Activated naive CD8-positive, alpha-beta T cell treated with anti-CD3 and anti-CD28 coated beads for 36 hours (primary cell): ENCODE measurements at places on chromosomes 4 and X. TPM values are rescaled to one million over a fixed set of nuclear protein-coding genes. Genes with fewer than 3 reads are reported as not detected.

DNA sequence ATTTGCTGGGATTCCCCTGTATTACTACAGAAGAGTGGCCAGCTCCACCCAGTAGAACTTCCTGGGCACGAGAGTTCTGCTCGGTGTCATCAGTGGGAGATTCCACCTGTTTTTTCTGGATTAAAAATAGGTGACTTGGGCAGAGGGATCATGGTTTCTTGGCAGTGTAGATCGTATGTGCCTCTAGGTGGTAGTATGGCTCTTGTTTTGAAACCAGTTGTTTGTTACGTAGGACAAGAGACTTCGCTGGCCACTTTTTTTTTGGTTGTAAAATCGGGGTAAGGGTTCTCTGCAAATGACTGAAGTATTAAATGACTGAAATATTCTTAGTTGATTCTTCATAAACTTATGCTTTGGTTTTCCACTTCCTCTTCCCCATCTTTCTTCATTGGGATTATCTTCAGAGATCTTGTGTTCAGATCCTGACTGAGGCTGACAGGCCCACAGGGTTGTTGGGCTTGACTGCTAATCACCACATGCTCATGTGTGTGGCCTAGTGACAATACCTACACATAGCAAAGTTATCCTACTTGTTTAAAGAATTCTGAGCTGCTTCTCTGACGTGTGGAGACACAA is 43.8 kb upstream of the WDR1 start:
- no peak for DNase-seq

DNA sequence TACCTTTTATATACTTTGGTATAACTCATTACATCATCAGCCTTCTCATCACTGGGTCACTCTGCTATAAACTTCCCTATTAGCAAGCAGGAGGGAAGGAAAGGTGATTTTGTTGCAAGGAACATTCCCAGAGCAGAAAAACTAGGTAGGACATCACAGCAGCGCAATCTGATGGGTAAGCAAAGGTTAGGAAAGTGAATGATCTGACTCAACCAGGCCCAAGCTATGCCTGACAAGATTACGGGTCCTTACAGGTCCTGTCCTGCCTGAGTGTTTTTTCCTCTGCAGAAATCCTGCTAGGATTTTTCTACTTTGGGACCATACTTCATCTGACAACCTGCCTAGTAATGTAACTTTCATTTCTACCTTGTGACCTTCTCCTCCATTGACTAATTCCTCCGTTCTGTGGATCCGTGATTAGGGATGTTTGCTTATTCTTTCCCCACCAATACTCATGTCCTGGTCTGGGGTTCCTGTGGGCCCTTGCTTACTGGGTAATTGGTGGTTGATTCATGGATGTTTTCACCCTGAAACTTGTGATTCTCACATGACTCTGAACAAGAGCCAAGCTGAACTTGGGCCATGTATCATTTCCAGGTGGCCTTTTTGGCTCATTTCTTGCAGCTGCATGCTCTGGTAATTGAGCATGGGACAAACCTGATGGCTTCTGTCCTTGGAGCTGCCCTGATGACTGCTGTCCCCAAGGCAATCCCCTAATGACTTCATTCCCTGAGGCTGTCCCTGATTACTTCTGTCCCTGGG is 111.9 kb upstream of the KIT start:
- DNase-seq: no peak

DNA sequence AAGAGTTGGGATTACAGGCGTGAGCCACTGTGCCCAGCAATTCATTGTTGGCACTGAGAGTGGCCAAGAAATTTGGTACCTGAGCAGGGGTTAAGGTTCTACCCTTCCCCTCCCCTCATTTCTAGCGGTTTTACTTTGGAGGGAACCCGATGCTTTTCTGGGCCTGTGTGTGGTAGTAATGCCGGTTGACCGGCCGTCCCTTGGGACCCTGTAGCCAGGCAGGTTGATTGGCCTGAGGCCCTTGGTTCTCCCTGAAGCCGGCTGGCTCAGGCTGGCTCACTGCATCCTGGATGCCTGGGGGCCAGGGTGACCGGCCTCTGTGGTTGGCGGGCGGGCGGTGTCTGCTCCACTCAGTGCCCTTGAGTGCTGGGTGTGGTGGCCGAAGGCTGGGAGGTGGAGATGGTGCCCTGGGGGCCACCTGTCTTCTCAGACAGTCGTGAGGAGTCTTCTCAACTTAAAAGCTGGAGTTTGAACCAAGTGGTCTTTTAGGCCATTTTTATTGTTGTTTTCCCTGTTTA is 45.6 kb downstream of the RGS12 start:
- DNase-seq: no peak

DNA sequence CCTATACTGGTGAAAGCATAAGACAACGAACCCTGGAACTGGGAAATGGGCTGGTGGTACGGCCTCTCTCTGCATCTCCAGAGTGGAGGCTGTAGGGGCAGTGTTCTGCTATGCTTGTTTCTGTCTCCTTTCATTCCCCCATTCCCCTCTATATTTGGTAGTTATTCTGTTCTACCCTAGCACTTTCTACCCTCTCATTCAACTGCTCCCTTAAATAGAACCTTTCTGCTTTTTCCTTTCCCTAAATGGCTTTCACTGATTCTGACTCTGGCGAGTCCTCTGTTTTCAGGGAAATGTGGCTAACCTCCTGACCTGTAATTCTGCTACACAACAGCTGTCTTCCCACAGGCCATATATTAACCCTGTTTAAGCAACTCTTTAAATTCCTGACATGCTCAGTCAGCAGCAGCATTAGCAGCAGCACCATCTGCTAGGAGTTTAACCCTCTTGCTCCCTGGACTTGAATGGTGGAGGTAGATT is 94.2 kb downstream of the CXCL13 start:
- no peak for DNase-seq

GRCh38 chrX:1380672-1381233 is 11.2 kb downstream of the SLC25A6 start:
- no peak for DNase-seq

DNA sequence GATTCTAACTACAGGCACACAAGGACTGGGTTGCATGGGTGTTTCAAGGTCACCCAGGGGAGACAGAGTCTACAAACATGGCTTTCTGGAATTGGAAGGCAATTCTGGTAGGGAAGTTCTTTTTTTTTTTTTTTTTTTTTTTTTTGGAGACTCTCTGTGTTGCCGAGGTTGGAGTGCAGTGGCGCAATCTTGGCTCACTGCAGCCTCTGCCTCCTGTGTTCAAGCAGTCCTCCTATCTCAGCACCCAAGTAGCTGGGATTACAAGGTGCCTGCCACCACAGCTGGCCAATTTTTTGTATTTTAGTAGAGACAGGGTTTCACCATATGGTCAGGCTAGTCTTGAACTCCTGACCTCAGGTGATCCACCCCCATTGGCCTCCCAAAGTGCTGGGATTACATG is 16.3 kb upstream of the FHDC1 start:
- DNase-seq: no peak

- DNase-seq: peak; percentile 6
These were observed 25.4 kb upstream of the ACSL1 start for GRCh38 chr4:184851200-184851541.

GRCh38 chr4:31427691-31428090 is 707.5 kb downstream of the PCDH7 start:
- no peak for DNase-seq

DNA sequence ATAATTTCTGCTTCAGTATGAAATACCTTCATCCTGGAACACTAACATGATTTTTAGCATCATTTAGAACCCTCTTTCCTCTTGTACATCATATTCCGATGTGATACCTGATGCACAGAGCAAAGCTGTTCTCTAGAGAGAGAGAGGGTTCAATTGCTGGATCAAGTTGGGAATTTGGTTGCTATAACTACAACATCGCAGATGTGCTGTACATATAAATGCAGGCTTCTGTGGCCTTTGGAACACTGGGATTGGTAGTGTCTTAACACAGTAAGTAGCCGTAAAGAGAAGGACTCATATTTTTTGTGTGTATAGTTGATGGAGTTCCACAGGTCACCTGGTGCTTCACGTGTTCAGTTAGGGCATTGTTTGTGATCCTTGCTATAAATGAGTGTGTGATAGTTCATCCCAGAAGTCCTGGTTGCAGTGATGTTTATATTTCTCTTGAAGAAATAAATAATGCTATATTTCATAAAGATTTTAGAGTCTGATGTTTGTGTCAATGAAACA is 119.2 kb downstream of the RAPGEF2 start:
- DNase-seq: no peak

DNA sequence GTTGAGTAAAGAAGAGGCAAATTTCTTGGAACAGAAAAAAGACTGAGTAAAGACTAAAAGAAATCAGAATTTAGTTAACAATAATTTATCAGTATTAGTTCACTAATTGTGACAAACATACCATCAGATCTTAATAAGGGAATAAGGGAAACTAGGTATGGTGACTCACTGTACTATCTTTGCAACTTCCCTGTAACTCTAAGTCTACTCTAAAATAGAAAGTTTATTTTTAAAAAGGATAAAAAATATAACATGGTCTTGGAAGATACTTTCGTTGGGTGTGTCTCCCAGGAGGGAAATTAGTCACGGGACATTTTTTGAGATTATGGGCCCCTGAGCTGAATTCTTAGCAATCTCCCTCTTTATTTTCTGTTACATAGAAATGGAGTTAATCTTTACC is 97.3 kb downstream of the EMCN start:
- DNase-seq: no peak

- no peak for DNase-seq
These were observed 81.4 kb downstream of the PRR32 start for GRCh38 chrX:126900937-126901336.

- no peak for DNase-seq
These were observed 141.8 kb upstream of the C1QTNF7 start for GRCh38 chr4:15286041-15286440.

- DNase-seq: no peak
These were observed 9.8 kb downstream of the DCTD start for GRCh38 chr4:182907396-182907795.

GRCh38 chr4:20698382-20698781 is 1.9 kb upstream of the PACRGL start:
- DNase-seq: no peak

GRCh38 chr4:32689518-32689917 is 1969.3 kb downstream of the PCDH7 start:
- no peak for DNase-seq

GRCh38 chr4:6962211-6963041 is 52.8 kb downstream of the TBC1D14 start:
- DNase-seq: no peak

DNA sequence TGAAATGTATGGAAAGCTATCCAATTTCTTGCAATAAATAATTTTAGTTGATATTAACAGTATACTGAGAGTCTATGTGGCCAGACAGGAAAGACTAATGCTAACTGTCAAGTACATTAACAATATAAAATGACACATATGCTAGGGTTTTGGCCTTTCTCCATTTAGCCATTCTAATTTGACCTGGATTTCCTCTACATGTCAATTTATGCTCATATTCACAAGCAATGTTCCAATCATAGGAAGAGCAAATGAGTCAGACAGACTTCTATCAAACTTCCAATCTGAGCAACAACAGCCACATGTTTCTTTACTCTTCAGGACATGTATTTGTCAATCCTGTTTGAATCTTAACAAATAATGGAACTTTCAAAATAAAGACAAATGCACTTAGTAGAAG is 53.6 kb downstream of the CORIN start:
- no peak for DNase-seq

- DNase-seq: no peak
These were observed 390.1 kb downstream of the ADAM29 start for GRCh38 chr4:175308236-175308635.

DNA sequence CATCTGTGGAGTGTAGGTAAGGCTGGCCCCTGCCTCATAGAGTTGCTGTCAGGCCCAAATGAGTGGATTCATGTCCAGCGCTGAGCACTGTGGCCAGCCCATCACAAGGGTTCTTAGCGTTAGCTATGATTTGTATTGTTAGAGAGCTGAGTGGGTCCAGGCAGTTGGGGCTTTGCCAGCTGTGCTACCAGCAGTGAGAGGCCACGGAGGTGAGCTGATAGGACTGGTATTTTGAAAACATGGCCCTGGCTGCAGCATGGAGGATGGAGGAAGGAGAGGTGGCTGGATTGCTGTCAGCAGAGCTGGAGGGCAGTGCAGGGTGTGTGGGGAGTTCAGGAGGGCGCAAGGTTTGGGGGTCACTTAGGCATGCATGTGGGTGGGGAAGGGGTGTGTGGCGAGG is 69.8 kb downstream of the PSAPL1 start:
- DNase-seq: no peak

- DNase-seq: no peak
These were observed 172.2 kb downstream of the HHIP start for GRCh38 chr4:144818136-144818535.

- DNase-seq: no peak
These were observed 62.2 kb downstream of the HAUS3 start for GRCh38 chr4:2179717-2180116.

GRCh38 chr4:165537028-165537648 is 158.3 kb downstream of the CPE start:
- no peak for DNase-seq

GRCh38 chr4:1538941-1539772 is 132.9 kb upstream of the NKX1-1 start:
- no peak for DNase-seq

DNA sequence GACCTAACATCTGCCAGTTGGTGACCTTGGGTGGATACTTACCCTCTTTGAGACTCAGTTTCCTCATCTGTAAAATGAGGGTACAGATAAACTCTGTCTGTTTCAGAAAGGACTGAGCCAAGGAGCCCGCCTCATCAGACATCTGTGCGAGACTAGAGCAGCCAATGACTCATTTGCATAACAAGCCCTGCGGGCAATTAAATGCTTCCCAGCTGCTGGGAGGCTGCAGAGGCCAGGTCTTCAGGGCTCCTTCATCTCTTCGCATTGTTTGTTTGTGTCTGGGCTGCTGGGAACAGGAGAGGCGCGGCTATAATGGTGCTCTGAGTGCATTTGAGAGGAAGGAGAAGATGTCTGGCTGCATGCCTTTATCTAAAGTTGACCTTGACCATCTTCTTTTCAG is 85.0 kb downstream of the ADRA2C start:
- DNase-seq: no peak

GRCh38 chr4:106315476-106315967 is 487 bp downstream of the TBCK start:
- DNase-seq: no peak

- no peak for DNase-seq
These were observed 7.2 kb downstream of the GTPBP6 start for GRCh38 chrX:311156-312129.

The ALPK1 gene
- 14.0 TPM for total RNA-seq

The DOK7 gene
- not detected for total RNA-seq

The SLC26A1 gene
- 0.21 TPM for total RNA-seq

The SUPT20HL2 gene
- not detected for total RNA-seq

The PRKX gene
- 26.0 TPM for total RNA-seq

The PLK4 gene
- total RNA-seq: 47.5 TPM

The PDGFRA gene
- not detected for total RNA-seq

The ATOH1 gene
- not detected for total RNA-seq

The FAM9C gene
- not detected for total RNA-seq

The ITM2A gene
- total RNA-seq: 53.4 TPM

The ZNF711 gene
- total RNA-seq: 1.3 TPM
